GDM1 (cell line): ENCODE measurements at places on chromosomes 7 and 10.
A peak's percentile ranks its signal among the peaks of the same experiment; 100 is the strongest.

DNA sequence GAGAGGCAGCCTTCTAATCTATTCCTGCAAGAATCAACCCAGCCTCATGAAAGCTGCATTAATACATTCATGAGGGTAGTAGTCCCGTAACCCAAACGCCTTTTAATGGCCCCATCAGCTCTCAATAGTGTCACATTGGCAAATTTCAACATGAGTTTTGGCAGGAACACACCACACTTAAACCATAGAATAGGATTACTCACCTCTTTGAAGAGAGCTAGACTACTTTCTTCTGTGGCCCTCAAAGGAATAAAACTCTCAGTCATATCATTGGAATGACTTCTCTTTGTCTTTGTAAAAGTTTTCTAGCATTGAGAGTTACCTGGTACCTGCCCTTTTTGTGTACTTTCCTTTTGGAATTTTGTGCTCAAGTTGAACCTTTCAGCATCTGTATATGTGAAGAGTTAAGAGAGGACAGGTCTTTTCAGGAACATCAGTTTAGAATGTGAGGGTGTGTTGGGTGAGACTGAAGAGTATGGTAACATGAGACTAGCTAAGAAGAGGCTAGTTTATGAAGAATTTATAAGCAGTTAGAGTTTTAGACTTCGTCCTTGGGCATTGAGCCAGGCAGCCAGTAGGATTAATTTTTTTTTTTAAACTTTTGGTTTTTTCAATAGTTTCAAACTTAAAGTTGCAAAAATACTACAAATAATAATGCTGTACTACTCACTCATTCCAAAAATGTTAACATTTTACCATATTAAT is 92.6 kb downstream of the MLLT10 start:
- DNase-seq, result no peak

DNA sequence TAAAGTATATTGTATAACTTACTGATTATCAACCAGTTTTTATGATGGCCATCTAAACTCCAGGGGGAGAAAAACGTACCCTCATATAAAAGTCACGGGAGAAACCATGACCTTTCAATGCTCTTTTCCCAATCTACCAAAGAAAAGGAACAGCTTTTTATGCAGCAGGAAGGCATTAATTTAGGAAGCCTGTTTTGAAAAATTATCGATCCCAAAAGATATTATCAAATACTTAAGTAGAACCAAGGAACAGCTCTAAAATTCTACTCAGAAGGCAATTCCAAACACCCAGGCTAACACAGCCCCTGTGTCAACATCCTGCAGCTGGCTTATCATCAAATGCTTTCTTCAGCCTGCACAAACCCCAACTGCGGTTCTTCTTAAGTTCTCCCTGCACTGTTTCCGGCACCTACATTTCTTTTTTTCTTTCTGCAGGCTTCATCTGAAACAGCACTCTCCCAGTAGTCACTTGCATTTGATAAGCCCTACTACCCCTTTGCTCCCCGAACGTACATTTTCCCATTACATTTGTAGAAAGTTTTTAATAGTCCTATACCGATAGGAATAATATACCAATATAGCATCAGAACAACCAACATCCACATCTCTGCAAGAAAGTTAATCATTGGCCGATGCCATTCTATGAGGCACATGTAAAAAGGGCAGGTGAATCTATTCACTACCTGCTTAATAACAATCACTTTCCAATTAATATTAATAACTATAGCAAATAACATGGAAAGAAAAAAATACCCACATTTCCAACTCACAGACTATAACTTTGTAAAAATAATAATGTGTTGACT is 47.9 kb downstream of the PIP4K2A start:
- peak; percentile 76 for DNase-seq

GRCh38 chr7:97401398-97401797 is 283.9 kb downstream of the SDHAF3 start:
- no peak for DNase-seq

GRCh38 chr10:76436981-76437380 is 1005.6 kb downstream of the LRMDA start:
- no peak for DNase-seq

- no peak for DNase-seq
Measured at GRCh38 chr7:66460921-66461361, 167.7 kb upstream of the KCTD7 start.
